Amniotic epithelial cell (primary cell): ENCODE measurements at places on chromosomes 13 and 19.

- peak; percentile 21 for DNase-seq
Measured at GRCh38 chr13:73417012-73417615, 358.3 kb downstream of the KLF5 start.

DNA sequence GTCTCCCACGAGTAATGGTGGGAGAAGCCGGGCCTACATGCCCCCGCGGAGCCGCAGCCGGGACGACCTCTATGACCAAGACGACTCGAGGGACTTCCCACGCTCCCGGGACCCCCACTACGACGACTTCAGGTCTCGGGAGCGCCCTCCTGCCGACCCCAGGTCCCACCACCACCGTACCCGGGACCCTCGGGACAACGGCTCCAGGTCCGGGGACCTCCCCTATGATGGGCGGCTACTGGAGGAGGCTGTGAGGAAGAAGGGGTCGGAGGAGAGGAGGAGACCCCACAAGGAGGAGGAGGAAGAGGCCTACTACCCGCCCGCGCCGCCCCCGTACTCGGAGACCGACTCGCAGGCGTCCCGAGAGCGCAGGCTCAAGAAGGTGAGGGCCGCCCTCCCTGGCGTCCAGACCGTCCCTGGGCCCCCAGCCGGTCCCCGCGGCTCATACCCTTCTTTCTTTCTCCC is 1.4 kb upstream of the USF2 start:
- DNase-seq = peak; percentile 18

- no peak for DNase-seq
Measured at GRCh38 chr13:110237875-110238817, 68.8 kb downstream of the COL4A1 start.

DNA sequence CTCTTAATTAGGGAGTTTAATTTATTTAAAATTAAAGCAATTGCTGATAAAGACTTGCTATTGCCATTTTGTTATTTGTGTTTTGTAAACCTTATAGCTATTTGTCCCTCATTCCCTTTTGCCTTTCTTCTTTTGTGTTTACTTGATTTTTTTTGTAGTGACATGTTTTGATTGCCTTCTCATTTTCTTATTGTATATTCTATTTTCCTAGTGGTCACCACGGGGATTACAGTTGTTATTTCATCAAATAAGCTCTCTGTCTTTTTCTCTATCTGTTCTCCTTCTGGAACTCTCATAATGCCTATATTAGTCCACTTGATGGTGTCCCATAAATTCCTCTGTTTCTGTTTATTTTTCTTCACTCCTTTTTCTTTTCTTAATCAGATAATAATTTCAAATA is 64.4 kb upstream of the FRY start:
- DNase-seq = no peak

DNA sequence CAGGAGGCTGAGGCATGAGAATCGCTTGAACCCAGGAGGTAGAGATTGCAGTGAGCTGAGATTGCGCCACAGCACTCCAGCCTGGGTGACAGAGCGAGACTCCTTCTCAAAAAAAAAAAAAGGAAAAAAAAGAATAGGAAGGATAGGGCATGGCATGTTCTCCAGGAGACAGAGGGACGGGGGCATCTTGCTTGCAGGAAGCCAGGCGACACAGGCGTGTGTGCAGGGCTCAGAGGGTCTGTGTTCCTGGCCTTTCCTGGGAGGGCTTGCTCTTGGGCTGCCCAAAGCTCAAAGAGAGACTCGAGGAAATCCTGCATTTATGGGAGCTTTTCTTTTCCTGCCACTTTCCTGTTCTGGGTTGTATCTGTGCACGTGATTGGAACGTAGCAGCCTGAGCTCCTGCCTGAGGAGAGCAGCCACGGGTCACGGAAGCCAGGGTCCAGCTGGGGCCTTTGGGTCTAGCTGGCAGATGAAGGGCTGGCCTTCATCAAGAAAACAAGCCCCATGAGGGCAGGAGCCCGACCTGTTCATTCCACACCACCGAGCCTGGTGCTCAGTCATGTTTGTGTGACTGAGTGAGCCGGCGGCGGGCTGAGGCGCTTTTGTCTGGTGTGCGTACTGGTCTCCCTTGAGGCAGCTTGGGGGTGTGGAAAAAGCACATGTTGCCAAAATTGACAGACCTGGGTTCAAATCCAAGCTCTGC is 44.5 kb downstream of the CAPN12 start:
- no peak for DNase-seq

GRCh38 chr13:106445996-106446395 is 89.5 kb downstream of the EFNB2 start:
- peak; percentile 50 for DNase-seq

DNA sequence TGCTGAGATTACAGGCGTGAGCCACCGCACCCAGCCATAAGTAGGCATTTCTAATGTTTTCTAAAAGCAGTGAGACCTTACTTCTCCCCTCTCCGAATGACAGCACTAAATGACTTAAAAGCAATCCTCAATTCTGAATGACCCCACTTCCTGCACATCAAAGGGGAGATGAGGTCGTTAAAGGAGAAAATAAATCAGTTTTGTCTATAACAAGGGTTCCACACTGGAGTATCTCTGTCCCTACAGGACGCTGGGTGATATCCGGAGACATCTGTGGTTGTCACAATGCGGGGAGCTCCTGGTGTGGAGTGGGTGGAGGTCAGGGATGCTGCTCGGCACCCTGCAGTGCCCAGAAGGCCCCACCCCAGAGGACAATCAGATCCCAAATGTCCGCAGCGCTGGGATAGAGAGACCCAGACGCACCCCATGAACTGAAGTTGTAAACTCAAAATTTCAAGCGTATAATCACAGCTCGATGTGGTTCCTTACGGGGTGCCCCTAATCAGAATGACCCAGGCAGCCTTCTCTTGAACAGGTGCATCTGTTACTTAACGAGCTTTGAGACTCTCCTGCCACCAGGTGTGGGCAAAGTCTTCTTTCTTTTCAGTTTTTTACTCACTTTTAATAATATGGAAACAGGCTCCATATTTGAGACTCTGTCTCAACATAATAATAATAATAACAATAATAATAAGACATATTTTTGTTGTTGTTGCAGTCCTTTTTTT is 2.9 kb downstream of the GNG7 start:
- DNase-seq = no peak

DNA sequence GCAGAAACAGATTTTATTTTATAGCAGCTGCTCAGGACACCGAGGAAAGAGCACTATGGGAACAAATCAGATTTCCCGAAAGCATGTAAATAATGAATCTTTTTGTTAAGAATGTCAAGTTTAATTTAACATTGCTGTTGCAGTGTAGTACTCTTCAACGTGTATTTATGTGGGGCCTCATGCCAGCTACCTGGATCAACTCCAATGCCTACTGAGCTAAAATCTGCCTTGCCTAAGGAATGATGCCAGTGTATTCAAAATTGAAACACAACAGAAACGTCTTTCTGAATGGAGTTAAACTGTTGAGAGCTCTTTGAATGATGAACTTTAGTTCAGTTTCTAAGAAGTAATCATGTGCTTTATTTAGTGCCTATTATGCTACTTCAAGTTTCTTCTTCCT is 1379.8 kb upstream of the ATXN8OS start:
- no peak for DNase-seq
